ENCODE measurements at places on chromosomes 6 and 20. TPM values are rescaled to one million over a fixed set of nuclear protein-coding genes. Genes with fewer than 3 reads are reported as not detected.

DNA sequence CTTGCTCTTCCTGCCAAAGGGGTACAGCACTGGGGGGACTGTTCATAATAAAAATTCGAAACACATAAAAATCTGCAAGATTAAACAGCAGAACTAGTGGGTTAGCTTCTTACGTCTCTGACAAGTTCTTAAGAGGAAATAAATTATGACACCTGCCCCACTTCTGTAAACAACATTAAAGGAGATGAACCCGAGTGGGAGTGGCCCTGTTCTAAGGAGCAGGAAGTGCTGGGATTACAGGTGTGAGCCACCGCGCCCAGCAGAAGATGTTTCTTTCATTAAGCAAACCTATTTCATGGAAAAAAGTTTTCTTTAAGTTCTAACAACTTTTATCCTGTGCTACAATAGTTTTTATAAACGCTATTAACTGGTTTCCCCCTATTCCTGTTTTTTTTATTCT, 24.6 kb downstream of the USP45 start:
- no peak for DNase-seq

GRCh38 chr6:89475101-89475500, 42.1 kb downstream of the ANKRD6 start:
- DNase-seq: no peak

GRCh38 chr6:132498638-132499037, 14.3 kb downstream of the STX7 start:
- DNase-seq: no peak

GRCh38 chr6:49980898-49981297, 11.5 kb upstream of the DEFB113 start:
- no peak for DNase-seq

DNA sequence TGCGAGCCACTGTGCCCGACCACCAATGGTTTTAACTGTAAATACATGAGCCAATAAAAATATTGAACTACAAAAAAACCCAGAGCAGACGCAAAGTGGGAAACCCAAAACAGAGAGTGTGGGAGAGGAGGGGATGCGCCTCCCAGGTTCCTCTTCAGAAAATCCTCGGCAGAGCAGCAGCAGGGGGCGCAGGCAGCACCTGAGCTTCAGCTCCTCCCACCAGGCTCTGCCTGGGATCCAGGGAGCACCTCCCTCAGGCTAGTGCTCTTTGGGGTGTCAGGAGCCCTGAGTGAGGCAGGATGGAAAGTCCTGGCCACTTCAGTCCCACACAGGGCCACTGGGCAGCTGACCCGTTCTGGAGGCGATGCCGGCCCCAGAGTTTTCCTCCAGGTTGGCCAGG, 536.9 kb upstream of the CDH4 start:
- no peak for DNase-seq

GRCh38 chr6:169812257-169812644, 60.8 kb downstream of the ERMARD start:
- DNase-seq: peak; percentile 75

GRCh38 chr20:18795366-18795765, 18.2 kb upstream of the SCP2D1 start:
- no peak for DNase-seq

DNA sequence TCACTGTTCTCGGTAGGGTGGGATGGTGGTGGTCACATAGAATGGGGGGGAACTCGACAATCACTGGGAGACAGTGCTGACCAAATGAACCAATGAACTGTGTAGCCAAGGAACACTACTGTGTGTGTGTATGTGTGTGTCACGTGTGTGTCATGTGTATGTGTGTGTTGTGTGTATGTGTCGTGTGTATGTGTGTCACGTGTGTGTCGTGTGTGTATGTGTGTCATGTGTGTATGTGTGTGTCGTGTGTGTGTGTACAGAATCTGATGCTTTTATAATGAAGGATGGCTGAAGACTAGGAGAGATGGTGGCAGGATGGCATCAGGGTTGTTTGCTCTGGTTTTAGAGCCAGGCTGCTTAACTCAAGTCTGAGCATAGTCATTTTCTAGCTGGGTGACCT, 99.1 kb upstream of the DUSP22 start:
- peak; percentile 31 for DNase-seq

DNA sequence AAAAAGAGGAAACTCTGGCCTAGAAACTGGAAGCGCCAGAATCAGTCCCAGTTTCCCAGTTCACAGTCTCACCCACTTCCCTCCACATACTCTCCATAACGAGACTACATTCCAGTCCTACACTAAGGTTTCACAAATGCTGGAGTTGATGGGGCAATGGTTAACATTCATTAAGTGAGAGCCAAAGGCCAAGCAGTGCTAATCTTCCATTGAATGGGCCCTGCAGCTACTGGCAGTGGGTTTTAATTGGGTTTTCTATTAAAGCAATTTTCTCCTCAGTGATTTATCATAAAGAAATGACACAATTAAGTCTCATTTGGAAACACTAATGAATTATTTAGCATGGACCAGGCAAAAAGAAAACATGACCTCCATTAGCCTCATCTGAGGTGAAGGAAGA, 20.8 kb upstream of the NRSN1 start:
- DNase-seq: no peak

GRCh38 chr20:62791301-62792181, 4.7 kb upstream of the MRGBP start:
- DNase-seq: peak; percentile 85

DNA sequence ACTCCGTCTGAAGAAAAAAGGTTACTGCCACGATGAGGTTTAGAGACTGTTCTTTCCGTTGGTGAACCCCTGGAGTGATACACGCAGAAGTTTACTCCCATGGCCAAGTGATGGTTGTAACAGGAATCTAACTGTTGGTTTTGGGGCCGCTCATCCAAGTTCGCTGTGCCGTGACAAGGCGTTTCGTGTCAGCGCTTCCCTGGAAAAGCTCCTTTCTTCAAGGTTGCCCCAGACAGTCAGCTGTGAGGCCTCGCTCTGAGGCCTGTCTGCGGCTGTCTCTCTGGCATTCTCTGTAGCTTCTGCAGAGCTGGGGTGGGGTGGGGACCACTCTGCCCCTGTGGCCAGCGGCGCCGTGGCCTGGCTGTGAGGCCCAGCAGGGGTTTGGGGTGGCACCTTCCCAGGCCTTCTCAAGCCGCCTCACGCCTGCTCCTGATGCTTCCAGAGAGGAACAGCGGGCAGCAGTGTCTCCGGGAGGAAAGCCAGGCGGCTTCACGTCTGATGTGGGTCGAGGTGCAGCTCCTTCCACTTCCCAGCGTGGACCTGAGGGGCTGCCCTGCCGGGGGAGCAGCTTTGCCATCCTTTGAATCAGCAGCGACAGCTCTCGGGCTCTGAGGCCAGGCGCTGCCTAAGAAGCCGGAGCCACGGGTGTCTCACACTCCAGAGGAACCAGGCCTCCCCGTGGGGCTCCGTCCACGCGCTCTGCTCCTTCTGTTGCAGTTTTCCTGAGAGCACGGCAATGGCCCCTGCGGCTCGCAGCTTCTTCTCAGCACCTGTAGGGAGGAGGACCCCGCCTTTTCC, 76.2 kb downstream of the SMOC2 start:
- no peak for DNase-seq

DNA sequence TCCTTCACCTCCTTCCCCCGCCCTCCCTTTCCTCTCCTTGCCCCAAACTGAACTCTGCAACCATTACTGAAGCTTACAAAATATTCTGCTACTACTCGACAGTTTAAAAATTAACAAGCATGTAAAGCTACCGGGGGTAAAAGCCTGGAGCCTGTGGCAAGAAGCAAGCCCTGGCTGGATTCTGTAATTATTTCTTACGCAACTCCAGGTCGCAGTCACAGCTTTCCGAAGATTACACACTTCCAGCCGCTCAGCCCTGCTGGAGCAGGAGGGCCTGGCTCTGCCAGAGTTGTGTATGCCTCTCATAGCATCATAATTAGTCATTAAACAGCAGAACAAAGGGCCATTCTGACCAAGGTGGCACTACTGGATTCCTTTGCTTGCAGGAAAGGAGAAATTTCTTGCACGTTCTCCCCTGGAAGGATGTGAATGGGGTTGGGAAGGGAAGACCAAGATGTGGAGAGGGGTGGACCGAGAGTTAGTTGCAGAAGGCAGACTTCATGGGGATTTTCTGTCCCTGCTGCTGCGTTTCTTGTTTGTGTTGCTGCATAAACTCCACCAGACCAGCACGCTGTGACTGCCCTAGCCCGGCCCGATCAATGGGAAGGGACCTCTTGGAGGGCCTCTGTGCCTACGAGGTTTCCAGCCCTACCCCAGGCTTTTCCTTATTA, 23.6 kb downstream of the FOXQ1 start:
- DNase-seq: no peak

GRCh38 chr6:44039839-44040350, 87.4 kb downstream of the MRPL14 start:
- peak; percentile 57 for DNase-seq

GRCh38 chr6:15352220-15352619, 106.4 kb downstream of the JARID2 start:
- no peak for DNase-seq

- no peak for DNase-seq
Measured at GRCh38 chr20:20677186-20677585, 35.3 kb downstream of the RALGAPA2 start.

GRCh38 chr6:163634211-163635171, 220.0 kb downstream of the QKI start:
- DNase-seq: no peak

GRCh38 chr6:105112577-105112976, 67.2 kb downstream of the POPDC3 start:
- DNase-seq: no peak

DNA sequence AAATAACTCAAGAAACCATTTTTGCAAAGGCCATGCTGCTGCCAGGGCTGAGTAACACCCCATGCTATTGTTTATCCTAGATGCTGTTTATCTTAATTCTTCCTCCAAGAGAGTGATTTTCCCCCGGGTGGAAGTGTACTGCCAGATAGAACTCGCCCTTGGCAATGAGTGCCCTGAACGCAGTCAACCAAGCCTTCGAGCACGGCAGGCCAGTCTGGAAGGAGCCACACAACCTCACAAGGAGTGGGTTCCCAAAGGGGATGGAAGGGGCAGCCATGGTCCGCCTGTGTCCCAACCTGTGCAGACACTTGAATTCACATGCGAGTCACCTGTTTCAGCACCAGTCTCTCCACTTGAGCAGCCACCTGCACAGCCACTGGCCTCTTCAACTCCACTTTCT, 31.9 kb downstream of the PNPLA1 start:
- DNase-seq: no peak

GRCh38 chr6:75480425-75480824, 13.2 kb downstream of the FILIP1 start:
- no peak for DNase-seq

DNA sequence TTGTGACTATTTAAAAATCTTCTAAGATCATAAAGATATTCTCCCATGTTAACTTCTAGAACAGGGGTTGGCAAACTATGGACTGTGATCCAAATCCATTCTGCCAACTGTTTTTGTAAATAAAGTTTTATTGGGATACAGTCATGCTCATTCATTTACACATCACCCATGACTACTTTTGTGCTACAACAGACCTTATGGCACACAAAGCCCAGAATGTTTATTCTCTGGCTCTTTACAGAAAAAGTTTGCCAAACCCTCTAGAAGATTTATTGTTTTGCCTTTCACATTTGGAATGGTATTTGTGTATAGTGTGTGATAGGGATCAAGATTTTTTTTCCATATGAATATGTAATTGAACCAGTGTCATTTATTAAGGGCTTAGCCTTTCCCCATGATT, 341.7 kb downstream of the CD83 start:
- no peak for DNase-seq

DNA sequence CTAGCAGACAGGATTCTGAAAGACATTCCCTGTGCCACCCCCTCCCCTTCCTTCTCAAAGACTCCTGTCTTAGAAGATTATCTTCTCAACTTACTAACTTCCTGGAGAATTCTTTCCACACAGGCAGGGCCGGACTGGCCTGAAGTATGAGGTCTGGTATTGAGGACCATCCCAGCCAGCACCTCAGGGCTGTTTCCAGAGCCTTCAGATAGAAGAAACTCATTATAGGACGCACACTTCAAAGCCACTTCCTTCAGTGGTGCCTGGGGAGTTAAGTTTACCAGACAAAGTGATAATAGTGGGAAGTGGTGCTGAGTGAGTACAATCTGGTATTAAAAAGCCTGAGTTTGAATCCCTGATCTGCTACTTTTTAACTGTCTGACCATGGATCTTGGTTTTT, 15.6 kb downstream of the KCNS1 start:
- DNase-seq: no peak

GRCh38 chr20:44702776-44703175, 12.4 kb upstream of the CCN5 start:
- peak; percentile 94 for DNase-seq

DNA sequence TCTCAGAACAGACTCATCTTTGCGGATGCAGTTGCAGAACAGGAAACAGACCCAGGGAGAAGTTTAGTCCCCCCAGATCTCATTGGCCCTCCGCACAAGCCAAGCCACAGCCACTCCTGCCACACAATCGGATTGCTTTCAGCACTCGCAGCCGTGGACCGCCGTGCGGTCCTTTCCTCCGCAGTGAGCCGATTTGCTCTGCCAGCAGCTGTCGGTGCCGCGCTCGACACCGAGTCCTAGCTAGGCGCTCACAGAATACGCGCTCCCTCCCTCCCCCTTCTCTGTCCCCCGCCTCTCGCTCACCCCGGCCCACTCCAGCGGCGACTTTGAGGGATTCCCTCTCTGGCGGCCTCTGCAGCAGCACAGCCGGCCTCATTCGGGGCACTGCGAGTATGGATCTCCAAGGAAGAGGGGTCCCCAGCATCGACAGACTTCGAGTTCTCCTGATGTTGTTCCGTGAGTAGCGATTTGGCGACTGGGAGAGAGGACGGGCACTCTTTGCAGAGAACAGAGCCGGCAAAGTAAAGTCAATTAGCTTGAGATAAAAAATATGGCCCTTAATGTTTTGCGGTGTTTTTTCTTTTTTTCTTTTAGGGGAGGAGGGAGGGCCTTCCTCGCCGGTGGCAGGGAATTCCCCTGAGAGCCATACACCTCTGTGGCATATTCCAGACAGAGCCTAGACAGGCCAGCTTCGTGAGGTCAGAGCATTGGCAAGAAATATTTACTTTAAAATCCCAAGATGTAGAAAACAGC, at the start of gene LAMP5:
Gene LAMP5, plus strand, starts transcription at position 130 of the 753 bp plus-strand sequence. Its CDS starts 263 bp downstream, at position 393.
- no peak for DNase-seq

- no peak for DNase-seq
Measured at GRCh38 chr6:45640811-45641210, 263.1 kb upstream of the SUPT3H start.

GRCh38 chr6:47308198-47308517, 1.5 kb downstream of the TNFRSF21 start:
- DNase-seq: no peak

- no peak for DNase-seq
Measured at GRCh38 chr20:63409066-63409833, 48.1 kb upstream of the CHRNA4 start.

KHDC1L gene
- not detected for total RNA-seq

ZSCAN12 gene
- 3.2 TPM for total RNA-seq

SLPI gene
- 632 TPM for total RNA-seq

CST7 gene
- total RNA-seq: 0.97 TPM

LIN28B gene
- not detected for total RNA-seq

EMILIN3 gene
- 5.0 TPM for total RNA-seq

CCM2L gene
- total RNA-seq: 3.4 TPM

ENPP1 gene
- 4.8 TPM for total RNA-seq

PLCB1 gene
- total RNA-seq: 3.9 TPM

DYNLT2 gene
- total RNA-seq: 4.0 TPM

SLC22A3 gene
- 15.8 TPM for total RNA-seq

DEF6 gene
- total RNA-seq: 37.1 TPM

All from suprapubic skin (tissue), 4 donors.